ENCODE measurements at places on chromosomes 12 and 14. TPM values are rescaled to one million over a fixed set of nuclear protein-coding genes. Genes with fewer than 3 reads are reported as not detected.

DNA sequence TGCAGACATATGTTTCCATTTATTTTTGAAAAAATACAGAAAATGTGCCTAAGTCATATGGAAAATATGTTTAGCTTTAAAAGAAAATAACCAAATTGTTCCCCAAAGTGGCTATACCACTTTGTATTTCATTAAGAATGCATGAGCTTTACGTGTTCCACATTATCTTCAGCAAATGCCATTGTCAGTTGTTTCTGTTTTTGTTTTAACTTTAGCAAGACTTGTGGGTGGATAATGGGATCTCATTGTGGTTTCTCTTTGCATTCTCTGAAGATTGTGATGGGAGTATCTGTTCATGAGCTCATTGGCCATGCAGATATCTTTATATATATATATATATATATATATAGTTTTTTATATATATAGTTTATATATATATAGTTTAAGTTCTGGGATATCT lies 181.5 kb downstream of the CCER1 start:
- no peaks in the 10 kb centered on the region for H3K27me3 ChIP-seq
- H3K4me1 ChIP-seq: no peaks in the 10 kb centered on the region
- no peak for DNase-seq
- H3K36me3 ChIP-seq: no peaks in the 10 kb centered on the region

GRCh38 chr14:86038387-86039042 lies 508.6 kb downstream of the FLRT2 start:
- no peaks in the 10 kb centered on the region for H3K36me3 ChIP-seq
- no peaks in the 10 kb centered on the region for H3K27me3 ChIP-seq
- no peak overlapping the region for H3K27ac ChIP-seq
- peak; percentile 50 for DNase-seq
- no peak overlapping the region for H3K4me3 ChIP-seq

DNA sequence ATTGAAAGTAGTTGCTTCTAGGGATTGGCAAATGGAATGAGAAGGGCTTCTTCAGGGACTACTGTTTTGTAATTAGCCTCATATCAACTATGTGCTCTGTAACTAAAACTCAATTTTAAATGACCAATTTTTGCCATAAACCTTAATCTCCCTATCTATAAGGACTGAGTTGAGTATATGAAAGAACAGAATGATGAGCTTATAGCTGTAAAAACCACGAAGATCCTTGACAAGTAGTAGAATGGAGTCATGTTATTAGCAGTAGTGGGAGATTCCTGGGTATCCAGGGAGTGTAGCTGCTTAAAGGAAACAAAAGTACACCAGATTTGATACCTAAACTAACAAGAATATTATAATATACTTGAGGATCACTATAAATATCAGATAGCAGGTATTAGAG lies 28.0 kb downstream of the LGALS3 start:
- H3K27ac ChIP-seq: no peak overlapping the region
- no peak for DNase-seq
- H3K4me3 ChIP-seq: no peak overlapping the region
- H3K36me3 ChIP-seq: no peaks in the 10 kb centered on the region
- no peaks in the 10 kb centered on the region for H3K4me1 ChIP-seq

GRCh38 chr12:130286741-130287440 lies 50.8 kb upstream of the PIWIL1 start:
- no peaks in the 10 kb centered on the region for H3K27me3 ChIP-seq
- H3K27ac ChIP-seq: no peak overlapping the region
- H3K36me3 ChIP-seq: no peaks in the 10 kb centered on the region
- peaks cover 2% of the 10 kb centered on the region for H3K4me1 ChIP-seq
- no peak for DNase-seq
- no peak overlapping the region for H3K4me3 ChIP-seq

DNA sequence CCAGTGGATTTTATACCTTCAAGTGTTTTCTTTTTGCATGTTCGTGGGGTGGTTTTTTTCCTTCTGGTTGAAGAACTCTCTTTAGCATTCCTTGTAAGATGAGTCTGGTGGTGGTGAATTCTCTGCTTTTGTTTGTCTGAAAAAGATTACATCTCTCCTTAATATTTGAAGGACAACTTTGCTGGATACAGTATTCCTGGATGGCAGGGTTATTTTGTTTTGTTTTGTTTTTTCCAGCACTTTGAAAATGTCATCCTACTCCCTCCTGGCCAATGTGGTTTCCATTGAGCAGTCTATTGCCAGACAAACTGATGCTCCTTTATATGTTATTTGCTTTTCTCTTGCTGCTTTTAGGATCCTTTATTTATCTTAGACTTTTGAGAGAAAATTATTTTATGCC lies 43.2 kb upstream of the ZFP36L1 start:
- DNase-seq: no peak
- H3K27ac ChIP-seq: no peak overlapping the region
- H3K4me1 ChIP-seq: no peaks in the 10 kb centered on the region
- no peak overlapping the region for H3K4me3 ChIP-seq
- H3K27me3 ChIP-seq: no peaks in the 10 kb centered on the region

- no peak overlapping the region for H3K27ac ChIP-seq
- H3K36me3 ChIP-seq: no peaks in the 10 kb centered on the region
- no peak overlapping the region for H3K4me3 ChIP-seq
- H3K27me3 ChIP-seq: no peaks in the 10 kb centered on the region
- no peaks in the 10 kb centered on the region for H3K4me1 ChIP-seq
These were observed 62.6 kb upstream of the SSTR1 start for GRCh38 chr14:38145142-38145541.

NINJ2 gene
- 6.0 TPM for polyA plus RNA-seq

ACOT6 gene
- 1.3 TPM for polyA plus RNA-seq

SYNDIG1L gene
- 16.6 TPM for polyA plus RNA-seq

AQP6 gene
- polyA plus RNA-seq: 9.2 TPM

ZDHHC22 gene
- polyA plus RNA-seq: 45.4 TPM

KRT75 gene
- polyA plus RNA-seq: not detected
